ENCODE measurements at places on chromosomes 2 and 18.

DNA sequence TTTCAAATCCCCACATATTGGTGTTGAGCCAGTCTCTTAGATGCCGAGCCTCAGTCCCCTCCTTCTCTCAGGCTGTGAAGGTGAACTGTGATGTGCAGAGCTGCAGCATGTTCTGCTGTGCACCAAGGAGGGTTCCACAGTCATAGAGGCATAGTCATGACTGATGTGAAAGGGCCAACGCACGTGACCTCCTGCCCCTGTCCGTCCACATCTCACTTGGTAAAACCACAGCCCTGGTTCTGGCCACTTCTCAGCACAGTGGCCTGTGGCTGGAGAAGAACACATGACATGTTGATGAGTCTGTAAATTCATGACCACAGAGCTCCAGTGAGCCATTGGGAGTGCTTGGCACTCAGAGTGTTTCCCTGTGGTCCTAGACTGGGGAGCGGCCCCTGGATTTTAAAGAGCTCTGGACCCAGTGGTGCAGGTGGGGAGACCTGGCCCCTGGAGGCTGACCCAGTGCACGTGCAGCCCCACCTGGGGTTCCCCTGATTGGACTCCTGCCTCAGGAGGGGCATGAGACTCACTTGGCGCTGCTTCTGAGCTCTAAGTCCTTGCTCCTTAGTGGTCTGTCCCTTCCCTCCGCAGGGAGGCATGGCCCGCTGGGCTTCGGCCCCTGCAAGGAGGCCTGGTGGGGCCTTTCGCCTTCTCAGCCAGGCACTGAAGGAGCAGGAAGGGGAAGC lies 25.3 kb downstream of the INPP4A start:
- no peak for DNase-seq

- DNase-seq = peak; percentile 91
Observed at GRCh38 chr18:58639751-58640427, 11.0 kb upstream of the ALPK2 start.

- no peak for DNase-seq
Observed at GRCh38 chr18:57738078-57738477, 65.0 kb downstream of the ATP8B1 start.

GRCh38 chr18:35289727-35290093 lies 319 bp downstream of the ZSCAN30 start:
- no peak for DNase-seq

- DNase-seq = no peak
Observed at GRCh38 chr2:25230198-25230947, 62.0 kb upstream of the POMC start.

GRCh38 chr2:231300722-231301076 lies 94.8 kb upstream of the B3GNT7 start:
- DNase-seq = no peak

DNA sequence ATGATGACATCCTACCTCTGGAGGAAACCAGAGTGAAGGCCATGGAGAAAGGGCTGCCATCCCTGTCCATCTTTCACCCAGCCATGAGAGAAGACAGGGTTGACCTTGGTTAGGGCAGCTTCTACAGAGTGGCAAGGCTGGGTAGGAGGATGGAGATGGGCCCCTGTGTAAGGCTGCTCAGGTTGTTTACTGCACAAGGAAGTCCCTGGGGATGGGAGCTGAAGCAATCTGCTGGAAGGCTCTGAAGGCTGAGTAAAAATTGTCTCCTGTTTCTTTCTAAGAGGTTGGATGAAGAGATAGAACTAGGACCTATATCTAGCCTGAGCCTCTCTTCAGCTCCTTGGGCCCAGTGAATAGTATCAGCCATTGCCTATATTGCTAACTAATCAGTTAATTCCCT lies 14.4 kb downstream of the ELMOD3 start:
- no peak for DNase-seq

DNA sequence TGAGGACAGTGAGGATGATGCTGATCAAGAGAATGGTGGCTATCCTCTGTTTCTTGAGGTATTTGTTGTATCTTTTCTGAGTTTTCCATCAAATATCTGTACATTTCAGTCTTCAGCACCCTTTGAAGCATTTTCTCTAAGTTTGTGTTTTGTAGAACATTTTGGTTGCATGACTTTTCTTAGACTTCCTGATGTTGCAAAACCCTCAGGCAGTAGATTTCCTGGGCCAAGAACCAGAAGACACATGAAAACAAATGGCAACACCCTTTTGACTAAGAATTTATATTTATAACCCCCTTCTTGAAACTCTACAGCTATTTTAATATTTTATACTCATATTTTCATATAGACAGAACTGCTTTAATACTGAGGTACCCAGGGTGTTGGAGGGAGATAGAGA lies 16.2 kb downstream of the HNMT start:
- no peak for DNase-seq

DNA sequence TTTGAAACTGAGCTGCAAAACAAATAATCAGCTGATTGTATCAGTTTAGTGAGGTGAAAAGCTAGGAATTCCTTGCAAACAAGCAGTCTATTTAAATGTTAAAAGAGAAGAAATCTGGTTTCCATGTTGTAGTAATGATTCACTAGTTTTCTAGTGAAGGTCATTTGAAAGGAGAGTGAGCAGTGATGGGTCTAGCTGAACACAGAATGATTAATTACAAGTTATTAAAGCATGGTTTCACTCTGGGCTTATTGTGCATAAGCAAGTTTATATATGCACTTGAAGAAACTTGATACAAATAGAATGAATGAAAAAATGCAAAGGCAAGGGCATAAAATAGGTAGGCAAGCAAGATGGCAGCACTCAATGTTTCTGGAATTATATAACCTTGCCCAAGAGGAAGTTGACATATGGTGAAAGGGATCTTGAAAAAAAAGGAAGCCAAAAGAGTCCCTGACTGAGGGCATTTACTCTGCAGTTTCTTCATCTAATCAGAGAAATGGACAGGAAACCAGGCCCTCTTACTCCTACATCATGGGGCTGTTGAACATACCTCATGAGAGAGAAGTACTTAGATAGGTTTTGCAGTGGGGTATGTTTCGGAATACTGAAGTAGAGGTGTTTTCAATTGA lies 53.2 kb downstream of the PLCL1 start:
- no peak for DNase-seq

GRCh38 chr2:98487806-98488189 lies 43.1 kb downstream of the INPP4A start:
- DNase-seq = no peak
